Activated naive CD4-positive, alpha-beta T cell (primary cell): ENCODE measurements at places on chromosomes 6 and 20.

GRCh38 chr6:30047220-30047619 lies 13.8 kb upstream of the POLR1H start:
- no peak for DNase-seq

- DNase-seq: no peak
Observed at GRCh38 chr20:15976047-15976736, 597.1 kb downstream of the KIF16B start.

DNA sequence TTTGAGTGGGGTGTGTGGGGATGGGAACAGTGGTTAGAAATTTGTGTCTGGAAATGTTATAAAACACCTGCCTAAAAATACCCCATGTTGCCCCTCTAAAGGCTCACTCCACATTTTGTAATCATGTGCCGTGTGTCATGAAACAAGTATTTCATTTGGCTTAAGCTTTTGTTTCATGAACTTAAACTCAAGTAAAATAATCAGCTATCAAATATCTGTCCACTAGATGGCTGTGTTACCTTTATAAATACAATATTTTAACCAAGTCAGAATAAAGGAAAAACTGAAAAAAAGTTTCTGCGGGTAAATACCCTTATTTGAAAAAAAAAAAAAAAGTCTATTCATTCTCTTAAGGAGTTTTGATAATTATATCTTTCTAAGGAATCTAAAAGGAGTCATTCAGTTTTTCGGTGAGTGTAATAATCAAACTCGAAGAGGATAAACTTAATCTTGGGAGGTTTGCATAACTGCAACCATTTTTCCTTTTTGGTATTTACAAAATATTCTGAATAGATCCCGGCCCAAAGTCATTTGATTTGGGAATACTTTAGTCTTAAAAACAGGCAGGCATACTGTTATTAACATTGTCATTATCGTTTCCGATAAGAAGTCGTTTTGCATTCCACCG lies 29.9 kb upstream of the MTRF1L start:
- DNase-seq: no peak

DNA sequence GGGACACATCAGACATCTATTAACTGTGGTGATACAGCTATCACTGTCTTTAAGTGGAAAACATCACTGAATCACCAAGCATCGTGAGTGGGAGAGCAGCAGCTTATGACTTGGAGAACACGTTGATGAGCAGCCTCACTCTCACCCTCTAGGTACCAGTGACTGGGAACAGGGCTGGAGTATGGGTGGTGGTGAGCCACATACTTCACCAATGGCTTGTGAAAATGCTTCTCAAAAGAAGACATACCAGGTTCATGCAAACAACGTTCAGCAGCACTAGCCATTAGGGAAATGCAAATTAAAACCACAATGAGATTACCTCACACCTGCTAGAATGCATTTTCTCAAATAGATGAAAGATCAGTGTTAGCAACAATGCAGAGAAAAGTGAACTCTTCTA lies 25.3 kb downstream of the SNX5 start:
- no peak for DNase-seq

GRCh38 chr20:22836211-22836610 lies 198.9 kb upstream of the SSTR4 start:
- DNase-seq: no peak

DNA sequence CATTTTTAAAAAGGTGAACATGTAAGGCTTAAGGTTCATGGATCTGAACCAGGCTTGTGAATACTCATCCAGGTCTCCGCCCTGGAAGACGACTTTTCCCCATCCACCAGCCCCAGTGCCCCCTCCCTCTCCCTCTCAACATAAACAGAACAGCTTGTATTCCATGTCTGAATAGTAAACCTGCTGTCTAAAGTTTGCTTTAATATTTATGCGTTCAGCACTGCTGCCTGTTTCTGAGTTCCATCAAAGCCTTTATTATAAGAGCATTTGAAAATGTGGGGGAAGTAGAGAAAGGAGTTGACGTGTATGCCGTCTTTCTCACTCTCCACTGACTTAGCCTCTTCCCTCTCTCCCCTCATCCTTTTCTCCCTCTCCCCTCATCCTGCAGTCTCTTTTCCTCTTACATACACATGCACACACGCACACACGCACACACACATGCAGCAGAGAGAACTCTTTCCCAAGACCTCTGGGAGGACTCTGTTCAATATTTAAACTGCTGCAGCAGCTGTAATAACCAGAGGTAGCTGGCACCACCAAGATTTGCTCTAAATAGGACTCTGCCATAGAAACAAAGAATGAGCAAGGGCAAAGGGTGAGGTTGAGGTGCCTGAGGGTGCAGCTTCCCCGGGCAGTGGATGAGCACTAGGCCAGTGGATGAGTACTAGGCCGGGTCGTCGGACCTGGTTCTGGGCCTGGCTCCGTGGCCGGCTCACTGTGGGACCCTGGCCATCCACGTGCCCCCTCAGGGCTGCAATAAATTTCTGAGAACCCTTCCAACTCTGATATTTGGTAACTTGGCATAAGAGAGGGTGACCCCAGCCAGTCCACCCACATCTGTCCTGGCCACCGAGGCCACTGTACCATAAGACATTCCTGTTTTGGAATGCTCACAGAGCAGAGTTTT lies 35.4 kb upstream of the VSTM2L start:
- DNase-seq: no peak

GRCh38 chr6:134748484-134748883 lies 201.4 kb downstream of the ALDH8A1 start:
- no peak for DNase-seq

DNA sequence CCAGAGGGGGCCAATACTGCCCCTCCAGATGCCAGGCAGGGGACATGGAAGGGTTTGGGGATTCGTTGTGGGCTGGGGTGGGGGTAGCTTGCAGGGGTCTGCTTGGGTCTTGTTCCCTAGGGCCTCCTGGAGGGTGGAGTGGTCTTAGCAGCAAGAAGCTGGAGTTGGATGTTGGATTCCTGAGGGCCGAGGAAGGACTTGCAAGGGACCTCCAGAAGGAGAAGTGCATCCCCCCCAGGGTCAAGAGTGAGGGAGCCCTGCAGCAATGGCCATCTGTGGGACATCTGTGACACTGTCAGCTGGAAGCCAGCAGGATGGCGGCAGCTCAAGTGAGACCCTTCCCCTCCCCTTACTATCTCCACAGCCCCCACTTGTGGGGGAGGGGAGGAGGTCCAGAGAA lies 25.4 kb upstream of the CCN5 start:
- DNase-seq: no peak

GRCh38 chr6:50185006-50185405 lies 135.3 kb upstream of the DEFB112 start:
- no peak for DNase-seq

- no peak for DNase-seq
Observed at GRCh38 chr20:38123021-38123587, 42.0 kb downstream of the TGM2 start.

- DNase-seq: no peak
Observed at GRCh38 chr6:4703382-4703781, 72.8 kb upstream of the CDYL start.

DNA sequence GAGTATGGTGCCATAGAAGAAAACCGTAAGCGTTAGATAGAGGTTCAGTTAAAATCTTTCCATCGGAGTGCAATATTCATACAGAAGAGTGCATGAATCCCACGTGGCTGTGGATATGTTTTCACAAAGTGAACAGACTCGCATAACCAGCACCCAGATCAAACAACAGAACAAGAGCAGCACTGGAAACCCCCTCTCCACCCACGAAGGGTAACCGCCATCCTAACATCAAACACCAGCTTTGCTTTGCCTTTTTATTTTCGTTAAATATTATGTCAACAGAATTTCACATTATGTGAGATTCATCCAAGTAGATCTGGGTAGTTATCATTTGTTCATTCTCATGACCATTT lies 4.7 kb downstream of the GTSF1L start:
- no peak for DNase-seq

GRCh38 chr6:135853986-135854385 lies 2.5 kb downstream of the PDE7B start:
- DNase-seq: no peak

DNA sequence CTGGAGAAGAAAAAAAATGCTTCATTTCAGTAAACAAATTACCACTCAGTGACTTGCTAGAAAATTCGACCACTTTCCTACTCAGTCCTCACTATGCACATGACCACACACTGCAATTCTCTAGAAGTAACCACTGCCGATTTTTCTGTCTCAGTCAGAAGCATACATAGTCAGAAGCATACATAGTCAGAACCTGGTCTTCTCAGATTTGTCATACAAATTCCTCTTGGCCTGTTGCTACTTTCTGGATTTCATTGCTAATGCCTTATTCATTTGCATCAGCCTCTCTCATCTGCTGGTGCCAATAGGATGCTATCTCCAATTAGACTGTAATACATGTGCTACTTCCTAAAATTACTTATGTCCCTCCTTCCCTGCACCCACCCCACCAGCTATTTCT lies 10.2 kb upstream of the KIF16B start:
- DNase-seq: no peak

- DNase-seq: no peak
Observed at GRCh38 chr20:6956056-6956455, 188.6 kb downstream of the BMP2 start.

DNA sequence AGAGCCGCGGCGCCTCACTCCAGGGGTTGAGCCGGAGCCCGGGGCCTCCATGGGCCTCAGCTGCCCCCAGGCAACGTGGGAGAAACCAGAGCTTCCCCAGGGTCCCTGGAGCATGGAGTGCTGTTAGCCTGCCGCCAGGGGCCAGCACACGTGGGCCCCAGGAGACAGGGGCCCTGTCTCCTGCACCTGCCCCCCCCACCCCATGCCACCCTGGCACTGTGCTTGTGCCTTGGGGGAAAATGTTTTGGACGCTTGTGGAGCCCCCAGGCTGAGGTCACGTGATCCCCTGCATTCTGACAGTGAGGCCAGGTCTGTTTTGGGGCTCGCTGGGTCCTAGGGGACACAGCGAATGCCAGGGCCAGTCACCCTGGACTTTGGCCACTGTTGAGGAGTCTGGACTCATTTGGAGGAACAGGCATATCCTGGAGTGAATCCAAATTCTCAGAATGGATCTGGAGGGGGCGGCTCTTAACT lies 30.2 kb upstream of the MPC1 start:
- DNase-seq: no peak

DNA sequence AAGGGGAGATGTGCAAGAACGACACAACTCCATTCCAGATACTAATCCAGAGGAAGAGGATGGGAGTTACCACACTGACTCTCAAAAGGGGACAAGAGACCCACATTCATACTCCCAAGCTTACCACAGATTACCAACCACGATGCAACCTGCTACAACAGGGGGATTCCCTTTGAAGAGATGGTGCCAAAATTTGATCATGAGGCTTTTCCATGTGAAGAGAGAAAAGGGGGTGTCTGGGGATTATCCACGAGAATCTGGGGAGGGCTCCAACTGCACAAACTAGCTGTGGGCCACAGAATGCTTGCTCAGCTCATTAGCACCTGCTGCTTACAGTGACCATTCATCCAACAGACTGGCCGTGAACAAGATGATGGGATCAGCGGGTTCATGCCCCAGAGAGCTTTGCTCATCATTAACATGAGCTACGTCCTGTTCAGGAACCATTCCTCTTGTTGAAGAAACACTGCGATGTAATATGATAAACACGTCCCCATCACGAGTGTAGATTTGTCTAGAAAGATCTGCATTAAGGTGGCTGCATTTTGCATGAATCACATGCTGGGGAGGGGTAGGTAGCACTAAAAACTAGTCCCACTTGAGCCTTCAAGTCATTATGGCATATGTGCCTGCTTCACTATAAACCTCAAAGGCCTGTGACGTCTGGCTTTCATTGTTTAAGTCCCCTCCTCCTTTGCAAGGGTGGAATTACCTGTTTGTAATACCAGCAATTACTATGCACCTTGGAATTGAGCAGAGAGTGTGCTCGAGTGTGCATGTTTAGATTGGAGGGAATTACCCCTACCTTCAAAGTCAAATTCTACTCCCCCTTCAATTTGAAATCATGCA lies 4.0 kb downstream of the PLAGL2 start:
- DNase-seq: no peak

- no peak for DNase-seq
Observed at GRCh38 chr20:41992481-41992880, 374.3 kb upstream of the CHD6 start.

- DNase-seq: no peak
Observed at GRCh38 chr6:16339265-16339587, 100.8 kb downstream of the GMPR start.
